ENCODE measurements at places on chromosomes 13 and 19. TPM values are rescaled to one million over a fixed set of nuclear protein-coding genes. Genes with fewer than 3 reads are reported as not detected.

Gene SKA3
- total RNA-seq, result 12.3 TPM

Gene UFM1
- total RNA-seq, result 141 TPM

Gene ZNF468
- total RNA-seq, result 27.1 TPM

Gene CEACAM7
- not detected for total RNA-seq

Gene EXOSC5
- 9.3 TPM for total RNA-seq

Gene ZNF814
- 10.2 TPM for total RNA-seq

Gene PLVAP
- total RNA-seq, result 0.19 TPM

Gene FSD1
- 12.8 TPM for total RNA-seq

Gene SIGLEC8
- not detected for total RNA-seq

Gene GRIN3B
- total RNA-seq, result under 0.01 TPM

Measured in regular cardiac myocyte (primary cell).